ENCODE measurements at places on chromosomes 7 and 10.

DNA sequence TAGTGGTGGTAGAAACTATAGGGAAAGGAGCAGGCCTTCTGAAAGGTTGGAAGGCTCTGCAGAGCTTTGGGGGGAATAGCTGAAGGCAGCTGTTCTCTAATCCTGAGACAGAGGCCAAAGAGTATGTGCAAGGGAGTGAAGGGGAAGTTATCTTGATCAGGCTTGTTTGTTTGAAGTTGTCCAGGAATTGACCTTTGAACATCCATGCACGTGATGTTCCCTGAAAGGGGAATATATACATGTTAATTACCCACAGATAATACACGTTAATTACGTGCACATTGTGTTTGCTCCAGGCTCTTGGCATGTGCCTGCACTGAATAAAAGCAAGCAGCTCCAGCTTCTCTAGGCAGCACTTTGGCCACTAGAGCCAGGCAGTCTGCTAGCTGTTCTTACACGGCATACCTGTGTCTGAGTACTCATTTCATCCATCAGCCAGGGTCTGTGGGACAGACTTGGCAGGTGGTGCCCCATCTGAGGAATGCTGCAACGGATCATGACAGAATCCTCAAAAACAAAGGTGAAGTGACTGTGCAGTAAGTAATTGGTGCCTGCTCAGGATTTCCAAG, 18.0 kb upstream of the STARD3NL start:
- DNase-seq = no peak

- peak; percentile 92 for DNase-seq
Observed at GRCh38 chr7:104972500-104972899, 41.5 kb upstream of the KMT2E start.

- DNase-seq = no peak
Observed at GRCh38 chr7:47314248-47314647, 267.7 kb downstream of the TNS3 start.

- peak; percentile 9 for DNase-seq
Observed at GRCh38 chr10:59361663-59362143, 646 bp downstream of the FAM13C start.

DNA sequence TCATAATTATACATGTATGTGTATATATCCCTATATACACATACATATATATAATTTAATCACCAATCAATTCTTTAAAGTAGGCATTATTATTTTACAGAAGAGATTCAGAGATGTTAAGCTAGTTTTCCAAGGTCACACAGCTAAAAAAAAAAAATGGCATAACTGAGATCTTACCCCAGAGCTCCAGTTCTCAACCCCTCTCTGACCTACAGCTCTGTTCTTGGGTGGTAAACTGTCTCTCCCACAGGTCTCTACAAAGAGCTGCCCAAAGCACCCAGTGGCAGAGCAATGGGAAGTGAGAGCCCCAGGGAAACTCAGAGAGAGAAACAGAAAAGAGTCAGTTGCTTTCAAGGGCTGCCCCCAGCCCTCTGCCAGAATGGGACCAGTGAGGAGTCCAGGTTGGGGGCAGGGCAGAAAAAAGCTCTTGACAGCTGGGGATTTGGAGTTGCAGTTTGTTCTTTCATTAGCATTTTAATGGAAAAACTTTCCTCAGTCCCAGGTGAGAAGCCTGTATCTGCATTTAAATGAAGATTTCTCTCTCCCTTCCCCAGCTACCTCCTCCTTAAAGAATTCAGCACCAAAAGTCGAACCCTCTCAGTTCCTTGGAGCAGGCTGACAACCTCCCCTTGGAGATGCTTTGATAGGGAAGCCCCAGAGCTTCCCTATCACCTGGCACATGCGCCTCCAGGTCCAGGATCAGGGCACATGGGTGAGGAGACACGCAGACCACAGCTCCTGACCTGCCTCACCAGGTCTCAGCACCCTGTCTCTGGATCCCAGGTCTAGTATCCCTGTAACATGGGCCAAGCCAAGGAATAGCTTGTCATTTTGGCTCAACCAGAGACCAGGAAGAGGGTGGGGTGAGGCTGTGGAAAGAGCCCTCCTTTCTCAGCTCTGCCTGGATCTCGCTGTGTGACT, 388.1 kb downstream of the PLXNA4 start:
- no peak for DNase-seq

GRCh38 chr10:91617072-91617609, 15.7 kb downstream of the PPP1R3C start:
- peak; percentile 93 for DNase-seq

DNA sequence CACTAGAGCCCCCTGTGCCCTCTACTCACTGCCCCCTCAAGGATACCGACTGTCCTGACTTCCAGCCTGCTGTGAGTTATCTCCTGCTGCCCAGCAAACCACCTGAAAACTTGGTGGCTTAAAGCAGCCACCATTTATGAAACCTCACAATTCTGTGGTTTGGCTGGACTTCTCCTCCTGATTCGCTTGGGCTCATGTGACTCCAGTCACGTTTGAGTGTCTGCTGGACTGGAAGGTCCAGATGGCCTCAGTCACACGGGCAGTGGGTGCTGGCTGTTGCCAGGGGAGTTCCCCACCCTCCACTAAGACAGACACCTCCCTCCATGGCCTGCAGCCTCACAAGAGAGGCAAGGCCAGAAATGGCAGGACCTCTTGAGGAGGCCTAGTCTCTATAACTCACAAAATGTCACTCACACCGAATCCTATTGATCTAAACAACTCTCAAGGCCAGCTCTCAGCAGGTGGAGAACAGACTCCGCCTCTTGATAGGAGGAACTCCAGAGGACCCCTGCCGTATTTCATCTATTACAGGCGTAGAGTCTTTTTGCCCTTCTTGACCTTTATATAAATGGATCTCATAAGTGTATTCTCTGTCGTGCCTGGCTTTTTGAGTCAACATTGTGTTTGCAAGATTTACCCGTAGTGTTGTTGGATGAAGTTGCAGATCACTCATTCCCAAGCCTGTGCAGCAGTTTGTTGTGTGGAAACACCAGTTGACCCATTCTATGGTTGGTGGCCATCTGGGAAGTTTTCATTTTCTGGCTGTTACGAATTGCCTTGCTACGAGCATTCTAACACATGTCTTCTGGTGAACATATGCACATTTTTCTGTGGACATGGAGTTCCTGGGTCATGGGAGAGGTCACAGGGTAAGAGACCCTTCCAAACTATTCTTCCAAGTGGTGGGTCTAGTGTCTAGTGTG, 48.3 kb downstream of the ZMIZ1 start:
- DNase-seq = no peak

- DNase-seq = no peak
Observed at GRCh38 chr7:42096268-42096667, 140.7 kb downstream of the GLI3 start.

- DNase-seq = peak; percentile 40
Observed at GRCh38 chr10:97428572-97428981, 2.6 kb downstream of the PGAM1 start.

GRCh38 chr7:20111821-20112542, 105.2 kb downstream of the MACC1 start:
- no peak for DNase-seq

DNA sequence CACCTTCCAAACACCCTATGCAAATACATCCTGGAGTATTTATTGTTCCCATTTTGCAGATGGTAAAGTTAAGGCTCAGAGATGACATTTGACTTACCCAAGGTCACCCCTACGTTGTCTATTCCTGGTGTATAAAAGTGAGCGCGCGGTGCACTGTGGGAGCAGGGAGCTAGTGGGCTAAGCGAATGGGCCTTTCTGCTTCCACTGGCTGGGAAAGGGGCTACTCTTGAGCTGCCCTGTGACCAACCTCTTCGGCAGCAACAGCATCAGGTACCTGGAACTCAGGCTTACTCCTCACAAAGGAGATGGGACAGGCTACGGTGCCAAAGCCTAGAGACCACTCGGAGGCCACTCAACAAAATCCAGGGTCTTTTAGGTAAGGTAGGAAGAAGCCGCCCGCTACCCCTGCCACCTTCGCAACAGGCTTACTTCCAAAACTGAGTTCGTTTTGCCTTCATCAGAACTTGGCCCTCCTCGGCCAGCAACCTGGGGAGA, 2.4 kb downstream of the PTF1A start:
- no peak for DNase-seq

DNA sequence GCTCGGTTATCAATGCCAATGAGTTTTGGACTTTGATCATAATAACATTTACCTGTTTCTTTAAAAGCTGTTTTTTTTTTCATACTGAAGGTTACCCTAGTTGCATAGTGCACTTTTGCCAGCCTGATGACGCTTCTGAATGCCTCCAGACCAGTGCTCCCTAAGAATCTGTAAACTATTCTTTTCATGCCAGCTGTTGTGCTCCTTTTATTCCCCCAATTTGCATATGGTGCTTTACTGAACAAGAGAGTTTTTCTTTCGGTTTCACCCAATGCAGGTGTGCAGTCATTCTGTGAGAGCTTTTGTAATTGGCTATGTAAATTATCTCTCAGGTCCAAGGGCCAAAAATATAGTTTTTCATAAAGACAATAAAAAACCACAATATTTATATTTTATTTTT, 48.1 kb upstream of the GLCCI1 start:
- no peak for DNase-seq

GRCh38 chr7:44505595-44505994, 15.1 kb upstream of the NUDCD3 start:
- DNase-seq = no peak

- peak; percentile 53 for DNase-seq
Observed at GRCh38 chr7:50467817-50468610, 17.9 kb upstream of the FIGNL1 start.

GRCh38 chr10:121531830-121532178, 66.4 kb downstream of the FGFR2 start:
- DNase-seq = no peak

GRCh38 chr7:75977743-75978142, 16.7 kb downstream of the TMEM120A start:
- peak; percentile 32 for DNase-seq
